ENCODE measurements at places on chromosomes 13 and 19.

DNA sequence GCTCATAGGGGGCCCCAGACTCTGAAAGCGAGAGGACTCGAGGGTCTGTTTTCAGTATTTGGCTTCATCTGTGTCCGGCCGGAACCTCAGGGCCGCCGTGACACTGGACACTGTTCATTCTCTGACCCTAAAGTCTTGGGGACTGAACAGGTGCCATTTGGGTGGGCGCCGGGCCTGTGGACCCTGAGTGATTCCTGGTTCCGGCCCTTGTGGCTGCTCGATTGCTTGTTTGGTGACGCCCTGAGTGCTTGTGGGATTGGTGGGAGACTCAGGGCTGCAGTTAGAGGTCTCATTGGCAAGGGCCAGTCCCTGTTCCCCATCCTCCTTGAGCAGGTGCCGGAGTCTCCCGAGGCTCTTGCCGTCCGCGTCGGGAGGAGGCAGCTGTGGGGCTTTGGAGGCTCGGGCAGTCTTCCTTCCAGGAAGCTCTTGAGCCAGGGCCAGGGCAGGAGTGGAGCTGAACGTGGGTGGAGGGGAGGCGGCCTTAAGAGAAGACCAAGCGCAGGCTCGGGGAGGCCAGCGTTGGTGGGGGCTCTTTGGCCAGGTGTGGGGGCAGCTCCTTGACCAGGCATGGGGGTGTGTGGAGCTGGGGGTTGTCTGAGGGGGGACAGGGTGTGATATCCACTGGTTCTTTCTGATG lies 4.7 kb downstream of the PTBP1 start:
- DNase-seq: no peak

GRCh38 chr13:65188721-65189120 lies 2041.4 kb downstream of the PCDH9 start:
- DNase-seq: no peak

- no peak for DNase-seq
These were observed 66.2 kb downstream of the ZMYM2 start for GRCh38 chr13:20024702-20025101.

DNA sequence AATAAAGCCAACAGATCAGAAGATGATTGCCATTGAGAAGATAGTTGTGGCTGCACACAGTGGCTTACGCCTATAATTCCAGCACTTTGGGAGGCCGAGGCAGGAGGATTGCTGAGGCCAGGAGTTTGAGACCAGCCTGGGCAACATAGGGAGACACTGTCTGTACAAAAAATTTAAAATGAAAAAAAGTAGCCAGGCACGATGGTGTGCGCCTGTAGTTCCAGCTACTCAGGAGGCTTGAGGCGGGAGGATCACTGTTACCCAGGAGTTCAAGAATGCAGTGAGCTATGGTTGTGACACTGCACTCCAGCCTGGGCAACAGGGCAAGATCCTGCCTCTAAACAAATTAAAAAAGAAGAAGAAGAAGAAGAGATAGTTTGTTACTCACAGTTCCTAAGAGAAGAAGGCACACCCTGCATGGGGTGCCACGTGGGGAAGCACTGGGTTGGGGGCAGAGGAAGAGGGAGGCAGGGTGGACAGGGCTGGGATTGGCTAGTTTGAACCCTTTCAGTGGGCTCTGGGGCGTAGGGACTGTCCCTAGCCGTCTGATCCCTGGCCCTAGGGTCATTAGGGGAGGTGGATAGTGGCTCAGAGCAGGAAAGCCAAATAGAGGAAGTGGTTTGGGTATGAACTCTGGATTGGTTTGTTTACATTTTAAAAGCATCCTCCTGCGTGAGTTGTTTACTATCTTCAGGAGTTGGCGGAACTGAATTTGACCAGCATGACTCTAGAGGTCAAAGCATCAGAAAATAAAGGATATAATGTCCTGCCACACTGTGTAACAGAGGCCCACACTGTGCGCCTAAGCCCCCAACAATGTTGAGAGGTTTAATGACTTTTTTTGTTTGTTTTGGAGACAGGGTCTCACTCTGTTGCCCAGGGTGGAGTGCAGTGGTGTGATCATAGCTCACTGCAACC lies 60.5 kb upstream of the MEDAG start:
- DNase-seq: no peak

DNA sequence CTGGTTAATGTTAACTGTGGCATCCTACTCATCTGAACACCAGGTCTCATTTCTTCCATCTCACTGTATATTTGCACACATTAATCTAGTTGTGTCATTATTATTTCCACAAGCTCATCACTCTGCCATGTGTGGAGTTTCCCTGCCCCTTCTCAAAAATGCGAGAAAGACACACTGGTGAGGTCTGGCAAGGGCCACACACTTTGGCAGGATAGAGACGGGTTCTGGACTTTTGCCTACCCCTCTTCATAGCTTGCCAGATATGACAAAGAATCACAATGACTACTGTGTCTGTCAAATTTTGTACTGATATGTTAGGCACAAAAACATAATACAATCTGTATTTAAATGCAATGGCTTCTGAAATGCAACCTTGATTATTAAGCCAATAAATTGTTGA lies 12.9 kb downstream of the GPR12 start:
- DNase-seq: no peak

DNA sequence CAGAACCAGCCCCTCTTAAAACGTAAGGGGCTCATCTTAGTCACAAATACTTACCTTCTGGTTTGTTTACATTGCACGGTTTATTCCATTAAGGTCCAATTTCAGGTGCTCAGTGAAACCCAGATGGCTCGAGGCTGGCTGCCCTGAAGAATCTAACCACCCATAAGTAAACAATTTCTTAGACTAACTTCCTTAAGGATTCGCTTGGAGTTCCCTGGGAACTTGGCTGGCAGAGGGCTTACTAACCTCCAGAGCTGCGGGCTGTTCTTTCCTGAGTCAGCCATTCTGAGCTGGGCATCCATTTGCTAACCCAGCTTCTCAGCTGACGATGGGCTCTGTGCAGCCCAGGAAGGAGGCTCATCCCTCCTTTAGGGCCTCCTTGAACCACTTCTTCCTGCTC lies 262.1 kb downstream of the FGF9 start:
- no peak for DNase-seq

GRCh38 chr19:54473892-54474372 lies 836 bp upstream of the CDC42EP5 start:
- DNase-seq: no peak

DNA sequence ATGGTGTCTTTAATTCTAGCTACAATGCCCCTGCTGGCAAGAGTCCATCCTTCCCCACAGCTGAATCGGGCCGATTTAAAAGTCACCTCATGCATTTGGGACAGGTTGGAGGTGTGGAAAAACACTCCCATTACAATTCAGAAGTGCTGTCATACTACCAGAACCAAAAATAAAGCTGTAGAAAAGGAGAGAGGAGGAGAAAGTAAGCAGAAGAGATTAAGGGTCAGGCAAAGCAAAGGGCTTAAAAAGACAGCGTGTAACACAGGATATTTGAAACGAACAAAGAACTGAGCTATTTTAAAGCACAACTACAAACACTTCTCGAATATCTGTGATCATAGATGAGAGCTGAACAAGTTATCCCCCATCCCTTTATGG lies 90.4 kb downstream of the FGF14 start:
- DNase-seq: no peak

- DNase-seq: no peak
These were observed 96.3 kb upstream of the SOX1 start for GRCh38 chr13:111970494-111971141.
